ENCODE measurements at places on chromosomes 5 and 9.
A peak's percentile ranks its signal among the peaks of the same experiment; 100 is the strongest.

GRCh38 chr9:123864251-123864650, 65.7 kb downstream of the DENND1A start:
- no peak for DNase-seq

GRCh38 chr5:31680528-31680927, 41.6 kb downstream of the PDZD2 start:
- no peak for DNase-seq

- DNase-seq: peak; percentile 66
Measured at GRCh38 chr5:16980983-16981382, 44.9 kb upstream of the MYO10 start.

- no peak for DNase-seq
Measured at GRCh38 chr5:151954255-151954654, 29.6 kb upstream of the GLRA1 start.

GRCh38 chr5:13278148-13278547, 666.3 kb downstream of the DNAH5 start:
- no peak for DNase-seq

- DNase-seq: no peak
Measured at GRCh38 chr5:176366232-176366894, 1.1 kb downstream of the ARL10 start.

GRCh38 chr5:174503461-174504265, 220.7 kb upstream of the MSX2 start:
- peak; percentile 82 for DNase-seq

GRCh38 chr9:75974016-75974766, 83.7 kb downstream of the PCSK5 start:
- DNase-seq: peak; percentile 11

- no peak for DNase-seq
Measured at GRCh38 chr5:135402031-135402430, 3.0 kb upstream of the MACROH2A1 start.

GRCh38 chr9:121567500-121568342, 68.1 kb upstream of the GGTA1 start:
- DNase-seq: no peak

DNA sequence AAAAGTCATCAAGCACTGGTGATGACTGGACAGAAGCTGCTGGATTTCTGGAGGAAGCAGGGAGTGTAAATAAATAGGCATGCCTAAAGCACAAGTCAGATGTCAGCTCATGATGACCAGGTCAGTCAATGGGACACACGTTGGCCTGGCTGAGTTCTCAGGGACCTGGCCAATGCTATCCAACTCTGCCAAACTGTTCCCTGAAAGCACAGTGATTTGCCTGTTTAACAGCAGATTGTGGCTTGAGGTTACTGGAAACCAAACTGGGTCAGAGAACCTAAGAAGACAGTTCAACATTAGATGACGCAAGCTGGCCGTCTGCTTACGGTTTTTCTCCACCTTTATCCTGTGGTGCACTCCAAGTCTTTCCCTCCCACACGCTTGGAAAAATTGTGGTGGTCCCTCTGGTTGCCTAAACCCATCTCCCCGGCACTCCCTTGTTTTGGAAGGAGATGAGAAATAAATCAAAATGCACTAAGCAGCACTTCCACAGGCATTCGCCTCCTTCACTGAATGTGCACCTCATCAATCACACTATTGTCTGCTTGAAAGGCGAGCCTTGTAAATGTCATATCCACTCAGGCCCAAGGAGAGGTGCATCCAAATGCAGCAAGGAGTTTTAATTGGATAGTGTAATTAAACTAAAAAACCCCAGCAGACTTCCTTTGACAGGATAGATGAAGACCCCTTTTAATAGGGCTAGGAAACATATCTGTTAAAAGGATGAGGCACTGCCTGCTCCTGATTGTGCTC, 199.4 kb downstream of the GAPVD1 start:
- DNase-seq: peak; percentile 67

GRCh38 chr5:143166090-143166489, 237.4 kb downstream of the NR3C1 start:
- DNase-seq: no peak
